ENCODE measurements at places on chromosomes 11 and 22. TPM values are rescaled to one million over a fixed set of nuclear protein-coding genes. Genes with fewer than 3 reads are reported as not detected.

The TMEM123 gene
- total RNA-seq: 160 TPM

The PNPLA3 gene
- total RNA-seq: 0.65 TPM

The DUSP8 gene
- total RNA-seq: 1.0 TPM

The OTUB1 gene
- total RNA-seq: 124 TPM

The SPON1 gene
- not detected for total RNA-seq

The MAFF gene
- 29.9 TPM for total RNA-seq

The CRYBB3 gene
- 0.09 TPM for total RNA-seq

The CLDN25 gene
- total RNA-seq: not detected

The MRGPRF gene
- total RNA-seq: 0.07 TPM

The OR52N4 gene
- total RNA-seq: not detected

The PRODH gene
- 1.2 TPM for total RNA-seq

The ZDHHC13 gene
- total RNA-seq: 16.1 TPM

The AMOTL1 gene
- total RNA-seq: 7.4 TPM

The PDE3B gene
- total RNA-seq: 2.7 TPM

The CREB3L1 gene
- 4.0 TPM for total RNA-seq

The CRYAB gene
- total RNA-seq: 27.1 TPM

Measured in A549 treated with AZD2906 at 1 μM for 4 hours (cell line).